ENCODE measurements at places on chromosomes 12 and 14.

DNA sequence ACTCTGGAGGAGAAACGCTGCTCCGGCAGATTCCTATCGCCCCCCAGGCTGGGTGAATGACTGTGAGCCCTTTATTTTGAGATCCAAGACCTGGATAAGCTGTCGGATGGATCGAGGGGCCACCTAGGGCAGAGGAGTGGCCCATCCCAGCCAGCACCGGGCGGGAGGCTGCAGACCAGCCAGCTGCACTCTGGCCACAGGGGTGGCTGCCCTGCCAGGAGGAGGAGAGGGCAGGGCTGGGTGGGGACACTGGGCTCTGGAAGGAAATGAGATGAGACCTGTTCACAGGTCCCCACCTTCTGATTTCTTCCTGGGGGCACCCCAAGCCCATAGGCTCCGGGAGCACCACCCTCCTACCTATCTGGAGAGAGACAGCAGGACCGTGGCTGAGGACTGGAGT lies 140.0 kb downstream of the PIWIL1 start:
- H3K4me3 ChIP-seq, result no peak overlapping the region
- no peaks in the 10 kb centered on the region for H3K4me1 ChIP-seq
- DNase-seq, result no peak
- no peaks in the 10 kb centered on the region for H3K27me3 ChIP-seq

DNA sequence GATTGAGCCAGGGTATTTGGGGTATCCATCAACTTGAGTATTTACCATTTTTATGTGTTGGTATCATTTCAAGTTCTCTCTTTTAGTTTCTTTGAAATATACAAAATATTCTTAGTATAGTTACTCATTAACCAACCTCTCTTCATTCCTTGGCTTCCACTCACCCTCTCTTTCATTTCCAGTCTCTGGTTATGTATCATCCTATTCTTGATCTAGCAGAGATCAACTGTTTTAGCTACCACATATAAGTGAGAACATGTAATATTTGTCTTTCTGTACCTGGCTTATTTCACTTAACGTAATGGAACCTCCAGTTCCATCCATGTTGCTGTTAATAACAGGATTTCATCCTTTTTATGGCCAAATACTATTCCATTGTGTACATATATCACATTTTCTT lies 86.9 kb downstream of the DACT1 start:
- peaks cover 7% of the 10 kb centered on the region for H3K27me3 ChIP-seq
- no peaks in the 10 kb centered on the region for H3K4me1 ChIP-seq
- H3K36me3 ChIP-seq, result no peaks in the 10 kb centered on the region
- no peak overlapping the region for H3K27ac ChIP-seq
- no peak for DNase-seq

- no peaks in the 10 kb centered on the region for H3K36me3 ChIP-seq
- no peaks in the 10 kb centered on the region for H3K4me1 ChIP-seq
- no peak overlapping the region for H3K4me3 ChIP-seq
- no peak for DNase-seq
- peaks cover 16% of the 10 kb centered on the region for H3K27me3 ChIP-seq
Measured at GRCh38 chr12:102763471-102763870, 153.6 kb downstream of the PAH start.

DNA sequence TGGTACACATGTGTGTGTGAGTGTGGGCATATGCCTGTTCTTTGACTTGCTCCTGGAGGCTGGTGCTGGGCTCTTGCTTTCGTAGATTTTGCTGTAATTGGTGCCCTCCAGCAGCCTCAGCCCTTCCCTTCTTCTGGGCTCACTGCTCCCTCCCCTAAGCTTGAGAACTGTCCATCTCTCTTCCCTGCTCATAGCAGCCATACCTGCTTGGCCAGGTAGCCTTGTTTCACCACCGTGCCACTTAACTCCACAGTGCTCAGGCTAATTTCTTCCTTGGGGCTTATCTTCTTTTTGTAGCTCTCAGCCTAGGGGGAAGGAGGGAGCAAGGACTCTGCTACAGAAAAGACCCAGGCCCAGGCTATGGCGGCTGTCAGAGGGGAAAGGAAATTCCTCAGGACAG lies 19.8 kb downstream of the PLEK2 start:
- H3K4me1 ChIP-seq, result peaks cover 3% of the 10 kb centered on the region
- no peak overlapping the region for H3K27ac ChIP-seq
- H3K36me3 ChIP-seq, result peaks cover 4% of the 10 kb centered on the region
- H3K4me3 ChIP-seq, result no peak overlapping the region

- no peak for DNase-seq
- H3K27ac ChIP-seq, result no peak overlapping the region
- H3K27me3 ChIP-seq, result peaks cover 25% of the 10 kb centered on the region
- H3K36me3 ChIP-seq, result peaks cover 4% of the 10 kb centered on the region
Measured at GRCh38 chr12:70052476-70052875, 190.8 kb upstream of the CNOT2 start.

DNA sequence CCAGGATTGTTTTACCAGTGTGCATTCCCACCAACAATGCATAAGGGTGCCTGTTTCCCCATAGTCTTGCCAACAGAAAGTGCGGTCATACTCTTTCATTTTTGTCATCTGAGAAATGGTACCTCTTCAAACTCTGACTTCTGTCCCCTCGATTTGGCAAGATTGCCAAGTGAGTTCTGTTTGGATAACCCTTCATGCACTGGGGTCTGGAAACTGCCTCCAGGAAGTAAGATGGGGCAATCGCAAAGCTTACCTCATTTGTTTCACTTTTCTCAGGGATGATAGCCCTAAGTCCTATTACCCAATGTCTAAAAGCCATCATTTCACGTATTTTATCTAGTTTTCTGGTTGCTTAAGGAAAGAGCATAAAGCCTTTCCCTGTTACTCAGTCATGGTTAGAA lies 28.6 kb upstream of the NR1H4 start:
- no peak for DNase-seq
- H3K4me1 ChIP-seq, result no peaks in the 10 kb centered on the region
- no peak overlapping the region for H3K4me3 ChIP-seq

DNA sequence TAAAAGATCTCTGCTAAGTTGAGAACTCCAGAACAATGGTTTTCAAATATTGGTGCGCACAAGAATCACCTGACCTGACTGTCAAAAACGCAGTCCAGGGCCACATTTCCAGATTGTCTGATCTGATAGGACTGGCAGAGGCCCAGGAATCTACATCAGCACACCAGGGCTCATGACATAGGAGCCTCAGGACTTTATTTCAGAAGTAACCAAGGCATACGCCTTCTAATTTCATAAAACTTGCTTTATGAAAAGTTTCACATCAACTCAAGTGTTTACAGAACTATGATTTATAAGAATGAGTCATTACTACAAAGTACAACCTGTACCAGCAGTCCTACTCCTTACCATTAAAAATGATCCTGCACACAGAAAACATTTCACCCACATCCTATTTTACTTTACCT lies 47.7 kb upstream of the PTPRO start:
- peaks cover 3% of the 10 kb centered on the region for H3K27me3 ChIP-seq
- DNase-seq, result no peak
- H3K36me3 ChIP-seq, result no peaks in the 10 kb centered on the region
- no peak overlapping the region for H3K27ac ChIP-seq
- peaks cover 14% of the 10 kb centered on the region for H3K4me1 ChIP-seq

DNA sequence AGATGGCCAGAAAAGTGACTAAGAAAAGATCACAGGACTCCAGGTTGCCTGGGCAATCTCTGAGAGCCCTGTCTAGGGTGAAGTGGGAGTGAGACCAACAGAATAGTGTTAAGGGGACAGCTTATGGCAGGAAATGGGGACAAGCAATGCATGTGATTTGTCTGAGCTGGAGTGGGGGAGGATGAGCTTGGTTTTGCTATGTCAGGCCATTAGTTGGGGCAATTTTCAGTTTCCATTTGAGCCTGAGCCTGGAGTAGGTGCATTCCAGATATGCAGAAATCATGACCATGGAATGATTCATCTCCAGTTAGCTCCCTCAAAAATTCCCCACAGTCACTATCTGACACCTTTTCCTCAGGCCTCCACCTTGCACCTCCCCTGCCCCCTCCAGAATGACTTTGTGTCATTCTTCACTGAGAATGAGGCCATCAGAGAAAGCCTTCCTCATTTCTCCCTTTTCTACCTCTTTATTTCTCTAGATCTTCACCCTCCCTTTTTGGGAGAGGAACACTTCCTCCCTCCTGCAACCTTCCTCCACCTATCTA lies 150.9 kb upstream of the PLEKHG7 start:
- peaks cover 16% of the 10 kb centered on the region for H3K4me1 ChIP-seq
- H3K27ac ChIP-seq, result no peak overlapping the region
- no peaks in the 10 kb centered on the region for H3K27me3 ChIP-seq
- H3K36me3 ChIP-seq, result peaks cover 6% of the 10 kb centered on the region
- no peak overlapping the region for H3K4me3 ChIP-seq

DNA sequence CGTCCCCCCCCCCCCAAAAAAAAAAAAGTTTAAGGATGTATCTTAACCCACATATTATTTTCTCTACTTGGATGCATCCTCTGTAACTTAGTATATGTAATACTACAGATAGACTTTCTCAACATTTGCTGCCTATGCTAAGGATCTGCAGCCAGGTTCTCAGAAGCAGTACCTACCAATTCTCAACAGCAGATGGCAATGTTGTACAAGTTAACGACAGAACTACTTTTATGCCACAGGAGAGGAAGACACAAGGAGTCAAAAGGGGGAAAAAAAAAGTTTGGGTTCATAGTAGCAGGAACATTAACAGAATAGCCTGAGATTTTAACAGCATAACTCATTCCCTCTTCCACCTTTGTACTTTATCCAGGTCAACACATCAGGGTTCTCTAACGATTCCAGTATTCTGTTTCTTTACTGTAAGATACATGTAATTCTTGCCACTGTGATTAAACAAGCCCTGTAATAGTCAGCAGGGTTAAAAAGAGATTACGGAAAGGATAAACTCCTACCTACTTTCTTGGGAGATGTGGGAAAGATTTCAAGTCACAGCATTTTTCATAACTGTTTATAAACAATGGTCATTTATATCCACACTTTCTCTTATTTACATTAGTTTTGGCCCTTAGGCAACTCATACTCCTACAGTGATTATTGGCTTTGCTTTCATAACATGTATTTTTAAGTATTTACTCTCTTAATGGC lies 5.7 kb upstream of the NEK9 start:
- H3K36me3 ChIP-seq, result peaks cover 36% of the 10 kb centered on the region
- no peak overlapping the region for H3K27ac ChIP-seq
- no peak overlapping the region for H3K4me3 ChIP-seq
- DNase-seq, result peak; percentile 55
- no peaks in the 10 kb centered on the region for H3K27me3 ChIP-seq
- peaks cover 22% of the 10 kb centered on the region for H3K4me1 ChIP-seq

- no peak overlapping the region for H3K27ac ChIP-seq
- no peaks in the 10 kb centered on the region for H3K27me3 ChIP-seq
- no peaks in the 10 kb centered on the region for H3K36me3 ChIP-seq
Measured at GRCh38 chr14:64778104-64778754, 74.0 kb downstream of the PLEKHG3 start.

DNA sequence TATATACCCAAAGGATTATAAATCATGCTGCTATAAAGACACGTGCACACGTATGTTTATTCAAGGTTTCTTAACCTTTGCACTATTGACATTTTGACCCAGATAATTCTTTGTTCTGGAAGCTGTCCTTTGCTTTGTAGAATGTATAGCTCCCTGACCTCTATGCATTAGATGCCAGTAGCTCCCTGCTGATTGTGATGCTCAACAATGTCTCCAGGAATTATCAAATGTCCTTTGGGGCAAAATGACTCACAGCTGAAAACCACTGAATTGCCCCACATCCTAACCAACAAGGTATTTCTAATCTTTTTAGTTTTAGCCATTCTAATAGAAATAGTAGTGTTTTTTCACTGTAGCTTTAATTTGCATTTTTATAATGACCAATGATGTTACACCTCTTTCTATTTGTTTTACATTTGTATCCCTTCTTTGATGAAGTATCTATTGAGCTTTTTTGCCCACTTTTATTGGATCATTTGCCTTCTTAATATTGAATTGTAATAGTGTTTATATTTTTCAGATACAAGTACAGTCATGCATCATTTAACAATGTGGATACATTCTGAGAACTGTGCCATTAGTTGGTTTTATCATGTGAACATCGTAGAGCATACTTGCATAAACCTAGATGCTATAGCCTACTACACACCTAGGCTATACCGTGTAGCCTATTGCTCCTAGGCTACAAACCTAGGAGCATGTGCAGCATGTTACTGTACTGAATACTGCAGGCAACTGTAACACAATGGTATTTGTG lies 10.4 kb upstream of the NOPCHAP1 start:
- peaks cover 6% of the 10 kb centered on the region for H3K4me1 ChIP-seq
- peaks cover 19% of the 10 kb centered on the region for H3K27me3 ChIP-seq
- no peaks in the 10 kb centered on the region for H3K36me3 ChIP-seq
- H3K27ac ChIP-seq, result no peak overlapping the region

GRCh38 chr12:44709166-44709565 lies 166.9 kb downstream of the NELL2 start:
- peaks cover 3% of the 10 kb centered on the region for H3K36me3 ChIP-seq
- H3K27ac ChIP-seq, result no peak overlapping the region
- no peak for DNase-seq
- H3K4me1 ChIP-seq, result no peaks in the 10 kb centered on the region
- no peak overlapping the region for H3K4me3 ChIP-seq
- no peaks in the 10 kb centered on the region for H3K27me3 ChIP-seq

DNA sequence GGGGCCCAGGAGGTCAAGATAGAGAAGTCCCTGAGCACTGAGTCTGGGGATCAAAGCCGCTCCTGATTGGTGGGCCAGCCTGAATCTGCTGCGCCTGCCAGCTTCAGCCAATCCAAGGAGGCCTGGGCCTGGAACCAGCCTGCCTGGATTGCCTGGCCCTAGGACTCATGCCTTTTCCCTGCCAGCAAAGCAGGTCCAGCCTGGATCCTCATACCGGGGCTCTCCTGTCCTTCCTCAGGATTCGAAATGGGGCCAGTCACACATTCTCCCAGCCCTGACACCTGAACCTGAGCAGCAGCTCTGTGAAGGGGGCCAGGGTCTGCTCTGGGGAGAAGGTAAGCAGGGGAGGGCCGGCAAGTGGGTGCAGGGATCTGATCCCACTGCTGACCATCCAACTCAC lies 81.9 kb downstream of the NINJ2 start:
- no peaks in the 10 kb centered on the region for H3K27me3 ChIP-seq
- H3K4me1 ChIP-seq, result peaks cover 7% of the 10 kb centered on the region
- no peak for DNase-seq
- no peak overlapping the region for H3K4me3 ChIP-seq
- no peaks in the 10 kb centered on the region for H3K36me3 ChIP-seq
- H3K27ac ChIP-seq, result no peak overlapping the region

GRCh38 chr12:34097213-34097612 lies 74.9 kb downstream of the ALG10 start:
- H3K4me3 ChIP-seq, result no peak overlapping the region
- H3K36me3 ChIP-seq, result no peaks in the 10 kb centered on the region
- no peak overlapping the region for H3K27ac ChIP-seq
- peaks cover 7% of the 10 kb centered on the region for H3K27me3 ChIP-seq
- H3K4me1 ChIP-seq, result no peaks in the 10 kb centered on the region
- no peak for DNase-seq
